ENCODE measurements at places on chromosomes 16 and 17. TPM values are rescaled to one million over a fixed set of nuclear protein-coding genes. Genes with fewer than 3 reads are reported as not detected.

GPT2 gene
- 8.5 TPM for total RNA-seq

GRCh38 chr17:64250233-64250835 lies 12.7 kb downstream of the TEX2 start:
- H3K36me3 ChIP-seq = no peaks in the 10 kb centered on the region
- no peaks in the 10 kb centered on the region for H3K27me3 ChIP-seq
- H3K27ac ChIP-seq = no peak overlapping the region
- no peak for DNase-seq

ODF4 gene
- total RNA-seq = not detected

POLR2C gene
- total RNA-seq = 46.5 TPM

OR3A3 gene
- not detected for total RNA-seq

- no peaks in the 10 kb centered on the region for H3K36me3 ChIP-seq
- H3K4me3 ChIP-seq = no peak overlapping the region
- no peaks in the 10 kb centered on the region for H3K27me3 ChIP-seq
- no peaks in the 10 kb centered on the region for H3K4me1 ChIP-seq
- DNase-seq = no peak
- H3K27ac ChIP-seq = no peak overlapping the region
Observed at GRCh38 chr17:14747603-14747950, 446.7 kb downstream of the HS3ST3B1 start.
